SK-N-DZ (cell line): ENCODE measurements at places on chromosomes 2 and 18.

- no peak for DNase-seq
These were observed 48.7 kb downstream of the IL1RL2 start for GRCh38 chr2:102235491-102235890.

DNA sequence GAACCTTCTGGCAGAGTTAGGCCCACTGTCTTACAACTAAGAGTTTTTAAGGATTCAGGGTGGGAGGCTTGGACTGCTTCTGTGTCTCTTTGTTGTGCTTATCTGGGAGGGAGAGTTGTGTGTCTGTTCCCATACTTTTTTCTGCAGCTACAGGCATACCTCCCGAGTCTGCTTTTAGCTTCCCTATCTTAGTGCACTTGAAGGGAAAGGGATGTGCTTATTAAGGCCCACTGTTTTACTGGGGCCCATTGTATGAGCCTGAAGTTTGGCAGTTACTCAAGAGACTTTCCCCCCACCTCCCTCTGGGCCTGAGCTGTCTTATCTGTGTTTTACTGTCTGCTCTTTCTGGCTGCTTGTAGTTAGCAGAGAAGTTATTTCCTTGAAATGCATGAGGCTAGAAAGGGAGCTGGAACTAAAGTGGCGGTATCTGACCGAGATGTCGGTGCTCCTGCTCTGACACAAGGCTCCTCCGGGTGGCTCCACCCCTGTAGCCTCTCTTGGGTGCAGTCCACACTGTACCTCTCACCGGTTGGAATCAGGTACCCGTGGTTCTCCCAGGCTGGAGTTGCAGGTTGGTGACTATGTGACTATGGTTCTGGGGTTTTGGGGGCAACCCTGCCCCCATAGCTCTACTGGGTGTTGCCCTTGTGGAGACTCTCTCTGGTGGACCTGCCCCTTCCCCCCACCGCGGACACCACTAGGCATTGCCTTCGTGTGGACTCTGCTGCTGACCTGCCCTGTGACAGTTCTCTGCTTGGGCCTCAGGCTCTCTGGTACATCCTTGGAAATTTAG, 12.9 kb downstream of the UBR3 start:
- no peak for DNase-seq

DNA sequence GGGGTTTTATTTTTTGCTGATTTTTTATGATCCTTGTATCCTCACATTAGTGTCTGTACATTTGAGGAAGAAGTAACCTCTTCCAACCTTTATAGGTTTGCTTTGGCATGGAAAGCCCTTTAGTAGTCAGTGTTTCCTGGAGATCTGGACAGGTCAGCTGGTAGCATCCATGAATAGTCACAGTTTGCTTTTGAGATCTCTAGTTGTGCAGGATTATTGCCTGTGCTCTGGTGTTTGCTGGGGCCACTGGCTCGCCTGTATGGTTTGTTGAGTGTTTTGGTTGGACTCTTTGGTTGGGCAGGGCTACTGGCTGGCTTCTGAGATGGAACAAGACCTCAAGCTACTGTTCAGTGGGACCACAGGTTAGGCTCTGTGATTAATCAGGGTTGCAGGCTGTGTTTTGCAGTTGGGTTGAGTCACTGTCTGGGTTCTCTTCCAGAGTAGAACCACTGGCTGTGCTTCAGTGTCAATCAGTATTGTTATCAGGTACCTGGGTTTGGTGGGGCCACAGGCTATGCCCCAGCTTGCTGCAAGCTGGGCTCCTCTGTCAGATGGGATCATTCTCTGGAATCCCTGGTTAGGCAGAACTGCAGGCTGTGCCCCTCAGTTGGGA, 20.0 kb downstream of the SP140L start:
- no peak for DNase-seq

- DNase-seq, result no peak
These were observed 1995.5 kb upstream of the CELF4 start for GRCh38 chr18:39561126-39561525.

- DNase-seq, result peak; percentile 21
These were observed 11.6 kb upstream of the TBC1D8 start for GRCh38 chr2:101162561-101163330.

DNA sequence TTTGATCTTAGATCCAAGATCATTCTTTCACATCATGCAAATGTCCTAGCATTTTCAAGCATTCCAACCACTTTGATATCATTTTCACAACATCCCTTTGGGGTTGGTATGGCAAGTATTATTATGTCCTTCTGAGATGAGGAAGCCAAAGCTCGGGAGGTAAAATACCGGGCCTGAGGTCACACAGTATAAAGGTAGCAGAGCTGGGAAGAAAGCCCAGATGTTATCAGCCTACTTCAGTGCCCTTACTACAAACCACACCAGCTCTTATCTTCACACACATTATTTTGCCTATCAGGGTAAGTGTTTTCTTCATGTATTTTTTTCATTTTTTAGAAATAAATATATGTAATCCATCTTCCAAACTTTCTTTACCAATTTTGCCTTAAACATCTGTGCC, 4.2 kb upstream of the B4GALT6 start:
- DNase-seq, result no peak

- DNase-seq, result no peak
These were observed 135.8 kb downstream of the LRRTM1 start for GRCh38 chr2:80168801-80169200.

DNA sequence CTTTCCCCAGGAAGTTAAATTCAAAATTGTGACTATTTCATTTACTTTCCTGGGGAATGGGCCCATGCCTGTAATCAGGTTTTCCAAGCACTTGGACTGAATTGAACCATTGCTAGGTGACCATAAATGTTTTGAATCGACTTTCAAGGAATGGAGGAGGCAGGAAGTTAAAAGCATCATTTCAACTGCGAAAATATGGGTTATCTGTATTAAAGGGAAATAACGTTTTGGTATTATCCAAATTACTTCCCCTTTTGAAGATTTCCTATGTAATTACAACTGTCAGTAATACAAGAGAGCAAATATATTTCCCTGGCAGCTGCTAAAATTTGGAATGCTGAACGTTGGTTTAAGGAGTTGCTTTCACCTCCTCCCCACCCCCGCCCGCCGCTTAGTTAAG, 19.0 kb downstream of the PNO1 start:
- DNase-seq, result no peak

DNA sequence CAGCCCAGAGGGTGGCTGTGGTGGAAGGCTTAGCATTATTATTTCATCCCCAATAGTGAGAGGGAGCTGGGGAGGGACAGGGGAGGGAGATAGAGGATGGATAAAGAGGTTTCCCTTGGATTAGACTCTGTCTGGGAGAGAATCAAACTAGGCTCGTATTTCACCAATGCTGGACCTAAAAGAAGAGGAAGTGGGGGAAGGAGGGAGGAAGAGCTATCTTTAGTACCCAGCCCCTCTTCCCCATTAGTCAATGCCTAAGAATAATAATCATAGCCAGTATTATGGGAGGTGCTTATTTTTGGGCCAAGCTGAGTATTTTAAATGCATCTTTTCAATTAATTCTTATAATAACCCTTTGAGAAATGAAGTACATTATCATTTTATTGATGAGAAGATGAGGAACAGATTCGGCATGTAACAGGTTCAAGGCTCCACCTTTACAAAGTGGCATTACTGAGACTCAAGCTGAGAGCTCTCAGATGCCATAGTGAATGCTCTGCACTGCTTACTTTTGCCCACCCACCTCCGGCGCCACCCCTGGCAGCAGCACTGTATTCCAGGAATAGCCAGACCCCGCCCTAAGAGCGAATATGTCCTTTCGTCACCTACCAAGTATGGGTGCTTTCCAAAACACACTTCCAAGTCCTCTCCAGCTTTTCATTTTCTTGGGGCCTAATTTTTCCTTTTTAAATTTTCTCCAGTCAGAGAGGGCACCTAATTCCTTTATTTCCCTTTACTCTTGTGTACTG, 21.0 kb downstream of the PAX8 start:
- DNase-seq, result no peak

- peak; percentile 84 for DNase-seq
These were observed 208.4 kb downstream of the RAD51AP2 start for GRCh38 chr2:17309741-17310339.

GRCh38 chr18:57846258-57846657, 43.1 kb upstream of the ATP8B1 start:
- no peak for DNase-seq

GRCh38 chr2:184532551-184532950, 65.8 kb upstream of the ZNF804A start:
- DNase-seq, result no peak
